ENCODE measurements at places on chromosomes 11 and 22.
A peak's percentile ranks its signal among the peaks of the same experiment; 100 is the strongest.

DNA sequence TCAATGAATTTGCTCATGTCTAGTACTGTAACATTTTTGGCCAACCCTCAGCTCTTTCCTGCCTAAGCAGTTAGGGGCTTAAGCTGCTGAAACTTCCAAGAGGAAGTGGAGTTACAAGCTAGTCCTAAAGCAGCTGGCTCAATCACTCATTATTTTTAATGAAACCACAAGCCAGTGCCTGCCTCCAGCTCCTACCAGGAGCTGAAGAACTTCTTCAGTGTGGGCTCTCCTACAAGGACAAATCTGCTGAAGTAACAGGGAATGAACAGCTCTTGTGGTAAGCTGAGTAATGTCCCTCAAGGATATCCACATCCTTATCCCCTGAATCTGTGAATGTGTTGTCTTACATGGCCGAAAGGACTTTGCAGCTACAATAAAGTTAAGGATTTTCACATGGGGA, 112.5 kb downstream of the BBOX1 start:
- no peak for DNase-seq

DNA sequence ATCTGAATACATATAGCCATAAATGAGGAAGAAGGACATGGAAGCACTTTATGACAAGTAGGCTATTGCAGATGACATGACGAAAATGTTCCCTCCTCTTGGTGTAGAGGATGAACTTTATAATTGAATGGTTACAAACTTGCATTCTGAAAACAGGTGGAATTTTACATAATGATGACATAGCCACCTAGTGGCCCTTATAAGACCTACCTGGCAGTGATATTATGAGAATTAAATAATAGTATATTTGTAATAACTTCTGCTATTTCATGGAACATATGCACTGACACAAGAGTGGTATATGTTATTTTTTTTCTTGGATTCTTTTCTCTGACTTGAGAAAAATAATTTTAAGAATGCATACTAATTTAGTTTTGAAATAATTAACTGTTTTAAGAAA, 22.9 kb downstream of the TRIM22 start:
- DNase-seq: no peak

- peak; percentile 10 for DNase-seq
These were observed 2.4 kb upstream of the PPFIBP2 start for GRCh38 chr11:7511401-7511800.

DNA sequence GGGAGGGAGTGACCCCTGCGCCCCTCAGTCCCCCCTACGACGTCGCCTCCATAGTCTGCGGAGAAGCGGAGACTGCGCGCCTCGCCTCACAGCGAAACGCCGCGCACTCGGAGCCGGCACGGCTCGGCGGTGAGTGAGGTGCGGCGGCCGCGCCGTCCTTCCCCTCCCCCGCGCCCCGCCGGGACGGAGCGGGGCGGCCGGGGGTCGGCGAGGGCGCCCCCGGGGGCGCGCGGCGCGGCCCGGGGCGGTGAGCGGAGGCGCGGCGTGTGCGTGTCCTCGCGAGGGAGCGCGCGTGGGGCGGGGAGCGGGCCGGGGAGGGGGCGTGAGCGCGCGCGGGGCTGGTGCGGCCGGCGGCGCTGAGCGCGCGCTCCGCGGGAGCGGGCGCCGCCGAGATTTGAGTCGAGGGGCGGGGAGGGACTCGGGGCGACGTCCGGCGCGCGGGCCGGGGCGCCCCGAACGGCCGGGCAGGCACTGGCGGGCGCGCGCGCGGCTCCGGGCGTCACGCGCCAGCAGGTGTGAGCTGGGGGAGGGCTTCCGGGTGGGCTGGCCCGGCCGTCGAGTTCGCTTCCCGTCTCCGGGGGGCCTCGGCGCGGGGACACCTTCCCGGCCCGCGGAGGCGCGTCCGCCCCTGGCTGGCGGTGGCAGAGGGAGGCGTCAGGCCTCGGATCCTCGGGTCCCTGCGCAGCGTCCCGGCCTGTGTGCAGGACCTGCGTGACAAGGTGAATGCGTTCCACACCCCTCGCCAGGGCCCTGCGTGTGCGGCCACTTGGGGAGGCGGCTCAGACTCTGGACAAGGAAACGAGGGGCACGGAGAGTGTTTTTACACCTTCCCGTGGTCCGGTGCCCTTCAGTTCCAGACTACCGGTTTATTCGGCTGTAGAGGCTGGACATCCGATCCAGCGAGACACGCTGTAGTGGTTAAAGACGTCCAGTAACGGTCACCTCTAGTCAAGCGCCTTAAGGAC, 50.4 kb downstream of the FAM83F start:
- DNase-seq: no peak

- no peak for DNase-seq
These were observed 497.3 kb downstream of the MIAT start for GRCh38 chr22:27154717-27155116.

GRCh38 chr11:44004452-44005062, 43.2 kb upstream of the ACCSL start:
- no peak for DNase-seq

- no peak for DNase-seq
These were observed 140.2 kb downstream of the SPATA19 start for GRCh38 chr11:133705074-133705648.
